Left colon (tissue), 2 donors: ENCODE measurements at places on chromosomes 6 and 20.

DNA sequence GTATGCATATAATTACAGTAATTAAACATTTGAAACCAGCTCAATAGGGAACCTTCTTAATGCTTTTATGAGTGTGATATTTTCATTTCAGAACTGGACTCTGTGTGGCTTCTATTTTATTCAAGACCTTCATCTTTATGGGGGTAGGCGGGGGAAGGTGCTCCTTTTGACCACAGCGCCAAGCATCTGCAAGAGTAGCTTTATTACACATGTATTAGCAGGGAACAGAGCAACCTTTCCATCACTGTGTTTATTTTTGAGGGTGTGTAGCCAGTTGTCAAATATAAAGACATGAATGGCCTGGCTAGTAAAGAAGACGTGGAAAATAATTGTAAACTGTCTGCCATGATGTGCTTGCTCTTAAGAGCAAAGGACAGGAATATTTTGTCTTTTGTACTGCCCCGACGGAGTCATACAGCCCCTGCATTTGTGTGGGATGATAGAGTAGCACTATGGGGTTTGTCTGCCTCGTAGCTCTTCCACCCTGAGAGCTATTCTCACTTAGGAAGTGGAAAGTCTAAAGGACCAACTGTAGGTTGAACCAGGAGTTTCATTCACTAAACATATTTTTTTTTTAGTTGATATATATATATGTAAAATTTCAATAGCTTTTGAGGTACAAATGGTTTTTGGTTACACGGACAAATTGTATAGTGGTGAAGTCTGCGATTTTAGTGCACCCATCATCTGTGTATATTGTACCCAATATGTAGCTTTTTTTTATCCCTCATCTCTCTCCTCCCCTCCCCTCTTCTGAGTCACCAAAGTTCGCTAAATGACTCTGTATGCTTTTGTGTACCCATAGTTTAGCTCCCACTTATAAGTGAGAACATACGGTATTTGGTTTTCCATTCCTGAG lies 91.2 kb downstream of the CARMIL1 start:
- no peak for DNase-seq

DNA sequence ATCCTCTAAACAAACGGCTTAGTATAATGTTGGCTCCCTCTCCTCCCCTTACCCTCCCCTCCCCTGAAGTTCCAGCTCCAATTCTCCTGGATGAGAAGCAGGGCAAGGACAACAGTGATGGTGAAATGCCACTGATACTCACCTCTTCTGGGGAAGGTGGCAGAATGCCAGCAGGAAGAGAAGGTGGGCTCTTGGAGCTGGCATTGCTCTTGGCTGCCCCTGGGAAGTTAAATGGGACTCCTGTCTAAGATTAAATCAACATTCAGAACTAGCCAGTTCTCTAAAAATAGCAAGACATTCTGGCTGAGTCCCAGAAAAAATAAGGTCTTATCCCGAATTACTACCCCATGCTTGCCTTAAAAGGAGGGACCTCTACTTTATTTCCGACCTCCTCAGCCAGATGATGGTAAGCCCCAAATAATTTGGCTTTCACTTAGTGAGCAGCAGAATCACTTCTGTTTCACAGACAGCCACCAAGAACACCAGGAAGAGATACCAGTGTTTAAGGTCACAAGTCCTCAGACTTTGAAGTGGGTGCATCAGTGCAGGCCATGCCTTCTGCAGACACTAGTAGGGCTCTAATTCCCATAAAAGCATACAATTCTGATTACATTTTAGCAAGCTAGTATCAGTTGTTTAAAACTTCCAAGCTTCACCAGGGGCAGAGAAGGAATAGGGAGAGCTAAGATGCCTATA lies 46.0 kb upstream of the IL17A start:
- no peak for DNase-seq

GRCh38 chr20:53929974-53930650 lies 140.3 kb downstream of the BCAS1 start:
- no peak for DNase-seq

DNA sequence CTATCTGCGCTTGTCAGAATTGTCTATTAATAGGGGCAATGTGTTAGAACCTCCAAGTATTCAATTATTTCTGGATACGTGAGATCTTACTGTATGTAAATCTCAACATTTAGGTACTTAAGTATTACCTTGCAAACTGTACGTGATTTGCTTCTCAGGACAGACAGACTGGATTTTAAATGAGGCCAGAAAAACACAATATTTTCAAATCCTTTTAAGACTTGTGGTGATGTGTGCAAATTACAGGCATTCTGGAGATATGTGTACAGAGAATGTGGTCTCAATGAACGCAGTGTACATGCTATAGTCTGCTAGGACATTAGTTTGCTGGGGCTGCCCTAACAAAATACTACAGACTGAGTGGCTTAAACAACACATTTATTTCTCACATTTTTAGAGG lies 16.9 kb downstream of the CCR6 start:
- DNase-seq: no peak

GRCh38 chr20:44064501-44065400 lies 122.2 kb downstream of the JPH2 start:
- DNase-seq: no peak

GRCh38 chr6:25713824-25714223 lies 40.7 kb upstream of the SLC17A4 start:
- no peak for DNase-seq

GRCh38 chr6:11275598-11275997 lies 43.1 kb upstream of the NEDD9 start:
- peak; percentile 52 for DNase-seq

GRCh38 chr6:170256641-170257040 lies 34.2 kb downstream of the DLL1 start:
- DNase-seq: peak; percentile 10

DNA sequence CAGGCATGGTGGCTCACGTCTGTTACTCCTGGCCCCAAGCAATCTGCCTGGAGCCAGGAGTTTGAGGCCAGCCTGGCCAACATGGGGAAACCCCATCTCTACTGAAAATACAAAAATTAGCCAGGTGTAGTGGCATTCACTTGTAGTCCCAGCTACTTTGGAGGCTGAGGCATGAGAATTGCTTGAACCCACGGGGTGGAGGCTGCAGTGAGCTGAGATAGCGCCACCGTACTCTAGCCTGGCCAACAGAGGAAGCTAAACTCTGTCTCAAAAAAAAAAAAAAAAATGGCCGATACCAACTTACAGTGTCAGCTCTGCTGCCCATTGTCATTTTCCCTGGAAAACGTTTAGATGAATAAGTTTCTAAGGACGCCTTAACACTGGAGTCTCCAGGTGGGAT lies 489.9 kb downstream of the TFAP2A start:
- DNase-seq: no peak

- no peak for DNase-seq
These were observed 36.1 kb upstream of the ZBP1 start for GRCh38 chr20:57656252-57656820.

DNA sequence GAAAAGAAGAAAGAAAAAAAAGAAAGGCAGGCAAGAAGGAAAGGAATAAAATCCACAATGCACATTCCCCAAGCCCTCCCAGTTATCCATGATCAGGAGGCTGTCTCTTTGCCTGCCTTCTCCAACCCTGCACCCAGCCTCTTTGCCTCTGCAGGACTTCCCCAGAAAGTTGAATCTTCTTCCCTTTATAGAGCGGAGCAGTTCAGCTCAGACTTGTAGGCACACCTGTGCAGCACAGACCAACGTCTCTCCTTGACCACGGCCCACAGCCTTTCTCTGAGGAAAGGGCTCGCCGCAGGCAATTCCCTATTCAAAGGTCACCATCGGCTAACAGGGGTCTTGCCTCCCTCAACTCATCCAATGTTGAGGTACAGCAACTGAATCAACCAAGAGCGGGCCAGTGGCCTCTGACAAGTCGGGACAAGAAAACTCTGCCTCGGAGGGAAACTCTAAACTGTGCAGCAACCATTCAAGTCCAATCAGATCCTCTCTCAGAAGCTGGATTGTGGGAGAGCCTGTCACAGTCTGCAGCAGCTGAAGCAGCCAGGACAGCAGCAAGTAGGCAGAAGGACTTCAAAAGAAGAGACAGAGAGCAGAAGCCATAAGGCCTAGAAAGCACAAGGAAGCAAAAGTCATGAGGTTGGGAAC lies 529.2 kb upstream of the JARID2 start:
- no peak for DNase-seq

DNA sequence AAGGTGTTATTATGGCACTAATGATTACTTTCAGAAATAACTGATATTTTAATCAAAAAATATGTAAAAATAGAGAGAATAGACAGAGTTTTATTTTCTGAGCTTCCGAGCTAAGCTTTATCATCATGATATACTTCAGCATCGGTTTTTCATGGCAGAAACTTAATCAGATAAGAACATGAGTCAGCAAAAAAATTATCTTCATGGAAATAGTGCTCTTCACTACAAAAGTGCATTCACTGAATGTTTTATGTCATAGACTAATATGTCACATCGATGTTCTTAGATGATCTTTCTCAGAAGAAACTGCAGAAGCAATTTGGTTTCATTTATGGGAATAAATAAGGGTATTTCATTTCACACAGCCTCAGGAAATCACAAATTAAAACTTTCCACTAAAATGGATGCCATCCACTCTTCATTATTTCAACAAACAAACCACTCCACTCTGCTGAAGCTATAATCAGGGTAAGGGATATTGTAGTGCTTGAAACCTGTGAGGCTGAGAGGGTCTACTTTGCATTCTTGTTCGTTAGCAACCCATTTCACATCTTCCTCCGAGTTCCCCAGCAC lies 10.2 kb upstream of the MAP3K7 start:
- no peak for DNase-seq

DNA sequence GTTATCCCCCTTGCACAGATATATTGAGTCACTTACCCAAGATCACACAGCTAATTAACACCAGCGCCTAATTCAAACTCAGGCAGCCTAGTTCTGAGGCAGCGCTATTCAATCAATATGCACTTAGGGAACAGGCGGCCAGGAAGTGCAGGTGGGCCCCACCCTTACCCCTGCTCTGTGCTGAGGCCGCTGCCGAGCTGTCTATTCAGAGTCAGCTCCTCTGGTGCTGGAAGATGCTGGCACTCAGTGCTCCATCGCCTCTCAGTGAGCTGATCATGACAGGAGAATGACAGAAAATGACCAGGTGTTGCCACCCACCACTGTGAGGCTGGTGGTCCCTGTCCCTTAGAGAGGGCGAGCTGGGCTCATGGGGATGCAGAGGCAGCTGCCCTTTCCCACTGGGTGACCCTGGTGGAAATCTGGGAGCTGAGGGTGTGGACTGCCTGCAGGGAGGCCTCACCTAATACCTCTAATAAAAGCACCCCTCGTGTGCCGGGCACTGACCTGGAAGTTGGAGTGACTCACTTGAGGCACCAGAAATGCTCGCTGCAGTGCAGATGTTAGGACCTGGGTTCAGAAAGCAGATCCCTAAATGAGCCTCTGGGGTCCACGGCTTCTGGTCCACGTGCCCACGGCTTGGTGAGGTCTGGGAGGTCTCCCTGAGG lies 42.5 kb upstream of the CD93 start:
- DNase-seq: no peak

DNA sequence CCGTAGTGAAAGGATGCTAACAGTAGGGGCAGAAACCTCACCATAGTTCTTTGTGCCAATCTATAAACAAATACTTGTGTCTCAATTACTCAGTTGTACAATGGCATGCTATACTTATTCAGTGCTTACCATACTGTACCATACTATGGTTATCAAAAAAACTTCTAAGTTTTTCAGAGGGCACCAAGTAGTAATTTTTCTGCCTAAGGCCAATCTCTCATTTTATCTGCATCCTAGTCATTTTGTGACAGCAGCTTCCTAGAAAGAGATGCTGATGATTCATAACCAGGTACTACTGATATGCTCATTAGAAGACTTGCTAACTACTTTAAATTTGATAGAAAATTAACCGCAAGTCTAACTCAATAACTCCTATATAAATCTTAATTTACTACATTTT lies 42.9 kb downstream of the TMEM244 start:
- no peak for DNase-seq

DNA sequence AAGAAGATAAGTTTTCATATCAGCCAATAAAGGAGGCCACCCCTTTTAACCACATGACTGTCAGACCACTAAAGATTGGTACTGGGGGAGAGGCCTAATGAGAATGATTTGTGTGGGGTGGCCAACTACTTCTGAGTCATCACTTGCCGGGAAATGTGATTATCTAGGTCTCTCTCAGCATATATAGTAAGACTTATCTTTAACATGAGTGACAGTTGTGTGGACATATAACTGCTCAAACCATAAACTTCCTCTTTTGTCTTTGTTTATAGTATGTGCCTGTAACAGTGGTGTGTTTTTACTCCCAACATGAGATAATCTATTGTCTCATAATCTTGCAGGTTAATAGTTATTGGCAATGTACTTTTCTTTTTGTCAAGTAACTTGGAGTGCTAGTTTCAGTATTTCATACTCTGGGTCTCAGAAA lies 312.4 kb downstream of the CDKAL1 start:
- DNase-seq: no peak

DNA sequence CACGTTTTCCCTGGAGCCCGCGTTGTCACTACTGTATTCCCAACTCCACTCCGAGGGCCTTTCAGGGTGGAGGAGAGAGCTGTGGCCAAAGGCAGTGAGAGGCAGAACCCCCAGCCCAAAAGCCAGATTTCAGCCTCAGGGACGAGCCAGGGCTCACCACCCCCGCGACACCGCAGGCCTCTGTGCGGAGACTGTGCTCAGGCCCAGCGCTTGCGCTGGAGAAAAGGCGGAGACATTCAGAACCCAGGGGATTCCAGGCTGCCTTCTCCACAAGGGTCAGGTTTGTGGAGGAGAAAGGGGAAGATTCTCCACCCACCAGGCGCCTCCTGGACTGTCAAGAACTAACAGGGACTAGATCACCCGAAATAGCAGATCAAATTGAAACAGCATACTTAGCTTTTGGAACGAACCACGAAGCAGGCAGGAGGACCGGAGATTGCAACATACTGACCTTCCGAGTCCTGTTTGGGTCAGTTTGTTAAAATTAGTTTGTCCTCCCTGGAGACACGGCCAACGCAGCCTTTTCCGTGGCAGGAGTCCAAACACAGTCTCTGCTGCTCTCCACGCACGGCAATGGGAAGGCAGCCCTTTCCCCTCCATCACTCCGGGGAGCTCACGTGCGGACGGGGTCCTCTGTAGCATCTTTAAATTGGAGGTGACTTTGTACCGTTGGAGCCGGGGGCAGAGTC lies 14.4 kb downstream of the DLL1 start:
- peak; percentile 42 for DNase-seq

DNA sequence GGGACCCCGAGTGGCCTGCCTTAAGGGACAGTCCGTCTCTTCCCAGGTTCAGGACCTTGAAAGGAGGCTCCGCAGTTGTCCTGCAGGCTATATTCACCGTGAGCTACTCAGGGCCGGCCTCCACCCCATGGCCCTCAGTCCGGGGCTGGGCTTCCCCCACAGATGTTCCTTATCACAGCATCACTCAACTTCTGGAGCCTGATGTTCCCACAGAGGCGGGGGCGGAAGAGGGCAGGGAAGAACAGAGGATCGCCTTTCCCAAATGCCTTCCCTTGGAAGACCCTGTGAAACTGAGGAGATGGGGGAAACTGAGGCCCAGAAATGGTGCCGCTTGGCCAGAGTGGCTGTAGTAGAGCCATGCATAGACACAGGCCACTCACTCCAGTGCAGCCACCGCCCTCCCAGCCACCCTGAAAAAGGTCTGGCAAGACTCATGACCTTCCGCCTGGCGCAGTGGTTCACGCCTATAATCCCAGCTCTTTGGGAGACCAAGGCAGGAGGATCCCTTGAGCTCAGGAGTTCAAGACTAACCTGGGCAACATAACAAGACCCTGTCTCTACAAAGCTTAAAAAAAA lies 4.3 kb upstream of the COX4I2 start:
- DNase-seq: no peak

GRCh38 chr20:16952965-16953364 lies 204.8 kb downstream of the OTOR start:
- no peak for DNase-seq
